ENCODE measurements at places on chromosomes 16 and 17.

DNA sequence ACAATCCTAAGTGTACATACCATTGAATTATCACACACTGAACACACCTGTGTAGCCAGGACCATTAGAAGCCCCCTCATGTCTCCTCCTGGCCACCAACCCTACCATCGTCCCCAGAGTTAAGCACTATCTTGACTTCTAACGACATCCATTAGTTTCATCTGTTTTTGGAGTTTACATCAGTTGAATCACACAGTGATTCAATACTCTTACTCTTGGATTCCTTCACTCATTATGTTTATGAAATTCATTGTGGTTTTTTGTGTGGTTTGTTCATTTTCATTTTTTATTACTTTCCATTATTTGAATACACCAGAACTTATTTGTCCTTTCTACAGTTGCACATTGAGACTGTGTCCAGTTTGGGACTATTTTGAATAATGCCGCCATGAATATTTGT, 13.6 kb downstream of the DRC7 start:
- DNase-seq: no peak

GRCh38 chr17:7313088-7313889, 1.9 kb downstream of the GPS2 start:
- no peak for DNase-seq

DNA sequence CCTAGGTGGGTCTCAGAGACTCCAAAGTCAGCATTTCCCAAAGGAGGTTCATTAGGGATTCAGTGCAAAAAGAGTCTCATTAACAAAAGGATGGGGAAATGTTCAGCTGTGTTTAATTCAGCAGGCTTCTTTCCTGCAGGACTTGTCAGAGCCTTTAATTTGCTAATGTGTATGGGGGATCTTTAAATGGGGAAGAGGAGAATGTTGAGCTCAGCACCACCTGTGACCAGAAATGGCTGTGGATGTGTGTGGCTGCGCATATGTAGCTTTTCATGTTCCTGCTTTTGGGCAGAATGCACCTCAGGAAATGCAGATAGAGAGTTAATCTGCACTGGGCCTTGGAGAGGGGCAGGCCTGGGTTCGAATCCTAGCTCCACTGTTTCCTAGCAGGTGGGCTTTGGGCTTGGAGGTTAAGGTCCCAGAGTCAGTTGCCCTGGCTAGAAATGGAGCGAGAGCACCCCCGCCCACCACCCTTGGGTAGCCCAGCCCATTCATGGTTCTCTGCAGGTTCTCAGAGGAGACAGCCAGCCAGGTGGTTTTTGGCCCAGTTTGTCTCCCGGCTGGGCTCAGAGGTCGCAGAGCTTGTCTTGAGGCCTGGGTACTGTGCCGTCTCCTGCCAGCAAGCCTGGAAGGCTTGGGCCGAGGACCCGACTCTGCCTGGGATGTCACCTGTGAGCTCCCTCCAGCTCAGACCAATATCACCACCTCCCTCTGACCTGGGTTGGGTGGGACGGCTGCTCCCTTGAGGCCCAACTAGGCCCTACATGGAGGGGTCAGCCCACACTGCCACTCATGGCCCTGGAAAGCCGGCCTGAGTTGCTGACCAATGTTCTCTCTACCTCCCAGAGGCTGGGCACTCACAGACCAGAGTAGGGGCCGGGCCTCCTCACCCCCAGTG, 9.3 kb downstream of the ADCY7 start:
- no peak for DNase-seq

GRCh38 chr17:66629762-66630161, 205.2 kb upstream of the CACNG5 start:
- DNase-seq: no peak

GRCh38 chr16:9645911-9646310, 536.3 kb downstream of the GRIN2A start:
- DNase-seq: no peak

GRCh38 chr17:32558326-32558955, 71.6 kb downstream of the CDK5R1 start:
- no peak for DNase-seq

- no peak for DNase-seq
These were observed 202.8 kb upstream of the TBX2 start for GRCh38 chr17:61196799-61197198.

- DNase-seq: no peak
These were observed 2.3 kb upstream of the PAFAH1B1 start for GRCh38 chr17:2591040-2591640.

- peak; percentile 90 for DNase-seq
These were observed 120.9 kb downstream of the METRNL start for GRCh38 chr17:83200231-83200699.

GRCh38 chr17:79778504-79779083, 646 bp downstream of the CBX2 start:
- no peak for DNase-seq

- DNase-seq: peak; percentile 76
These were observed 28.2 kb downstream of the BRD7 start for GRCh38 chr16:50340578-50340977.

- peak; percentile 32 for DNase-seq
These were observed 196.4 kb upstream of the KCNJ16 start for GRCh38 chr17:69878661-69879060.

GRCh38 chr16:61834082-61834481, 202.2 kb downstream of the CDH8 start:
- peak; percentile 16 for DNase-seq

- peak; percentile 40 for DNase-seq
These were observed 42.1 kb downstream of the ITGAM start for GRCh38 chr16:31301708-31302400.
